ENCODE measurements at places on chromosomes 1 and 21.
A peak's percentile ranks its signal among the peaks of the same experiment; 100 is the strongest.

- peak; percentile 54 for DNase-seq
These were observed 1.0 kb upstream of the PIGV start for GRCh38 chr1:26786437-26787380.

DNA sequence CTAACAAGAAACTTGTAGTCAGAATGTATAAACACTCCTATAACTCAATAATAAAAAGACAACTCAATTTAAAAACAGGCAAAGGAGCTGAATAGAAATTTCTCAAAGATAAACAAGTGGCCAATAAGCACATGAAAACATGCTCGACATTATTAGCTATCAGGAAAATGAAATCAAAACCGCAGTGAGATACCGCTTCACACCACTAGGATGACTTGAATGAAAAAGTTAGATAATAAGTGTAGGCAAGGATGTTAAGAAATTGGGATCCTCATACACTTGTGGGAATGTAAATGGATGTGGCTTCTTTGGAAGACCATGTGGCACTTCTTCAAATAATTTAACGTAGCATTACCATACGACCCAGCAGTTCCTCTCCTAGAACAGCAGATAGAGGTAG lies 8.9 kb downstream of the RALGPS2 start:
- no peak for DNase-seq

GRCh38 chr1:31238986-31239613 lies 587 bp downstream of the NKAIN1 start:
- DNase-seq: peak; percentile 8

DNA sequence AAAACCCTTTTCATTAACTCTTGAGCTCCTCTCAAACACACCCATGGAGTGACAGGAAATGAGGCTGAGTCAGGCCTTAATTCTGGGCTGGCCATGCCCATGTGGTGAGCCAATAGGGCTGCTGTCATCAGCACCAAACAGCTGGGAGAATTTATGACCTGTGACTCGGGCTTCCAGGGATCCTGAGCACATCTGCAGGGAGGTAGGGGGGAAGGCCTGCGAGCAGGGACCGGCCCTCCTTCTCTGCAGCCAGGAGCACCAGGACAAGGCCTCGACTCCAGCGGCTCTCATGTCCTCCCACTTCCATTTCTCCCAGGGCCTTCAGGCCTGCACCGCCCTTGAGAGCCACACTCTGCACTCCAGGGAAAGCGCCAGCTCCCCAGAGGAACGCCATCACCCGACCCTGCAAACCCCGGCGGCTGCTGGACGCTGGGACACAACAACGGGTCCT lies 14.6 kb downstream of the RIPK4 start:
- DNase-seq: no peak

DNA sequence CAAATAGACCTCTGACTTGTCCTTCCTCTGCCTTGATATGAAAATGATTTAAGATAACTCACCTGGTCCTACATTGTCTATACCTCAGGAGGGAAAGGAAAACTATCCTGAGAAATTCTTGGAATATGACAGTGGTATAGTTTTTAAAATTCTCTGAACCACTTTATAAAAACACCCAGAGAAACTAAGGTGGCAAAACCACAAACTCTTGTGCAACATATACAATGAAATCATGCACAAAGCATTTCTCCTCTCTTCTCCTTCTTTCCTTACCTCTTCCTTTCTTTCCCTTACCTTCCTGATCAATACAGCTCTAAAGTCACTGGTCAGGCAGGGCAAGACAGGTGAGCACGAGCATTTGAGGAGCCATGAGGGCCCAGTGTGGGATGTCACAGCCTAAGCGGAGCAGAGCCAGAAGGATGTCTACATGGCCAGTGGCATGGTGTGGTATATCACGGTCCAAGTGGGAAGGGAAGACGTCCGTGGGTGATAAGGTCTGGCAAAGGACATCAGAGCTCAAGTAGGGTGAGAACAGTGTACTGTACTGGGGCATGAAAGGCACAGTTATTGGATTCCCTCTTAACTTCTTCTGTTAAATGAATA lies 543.3 kb downstream of the DPYD start:
- no peak for DNase-seq

DNA sequence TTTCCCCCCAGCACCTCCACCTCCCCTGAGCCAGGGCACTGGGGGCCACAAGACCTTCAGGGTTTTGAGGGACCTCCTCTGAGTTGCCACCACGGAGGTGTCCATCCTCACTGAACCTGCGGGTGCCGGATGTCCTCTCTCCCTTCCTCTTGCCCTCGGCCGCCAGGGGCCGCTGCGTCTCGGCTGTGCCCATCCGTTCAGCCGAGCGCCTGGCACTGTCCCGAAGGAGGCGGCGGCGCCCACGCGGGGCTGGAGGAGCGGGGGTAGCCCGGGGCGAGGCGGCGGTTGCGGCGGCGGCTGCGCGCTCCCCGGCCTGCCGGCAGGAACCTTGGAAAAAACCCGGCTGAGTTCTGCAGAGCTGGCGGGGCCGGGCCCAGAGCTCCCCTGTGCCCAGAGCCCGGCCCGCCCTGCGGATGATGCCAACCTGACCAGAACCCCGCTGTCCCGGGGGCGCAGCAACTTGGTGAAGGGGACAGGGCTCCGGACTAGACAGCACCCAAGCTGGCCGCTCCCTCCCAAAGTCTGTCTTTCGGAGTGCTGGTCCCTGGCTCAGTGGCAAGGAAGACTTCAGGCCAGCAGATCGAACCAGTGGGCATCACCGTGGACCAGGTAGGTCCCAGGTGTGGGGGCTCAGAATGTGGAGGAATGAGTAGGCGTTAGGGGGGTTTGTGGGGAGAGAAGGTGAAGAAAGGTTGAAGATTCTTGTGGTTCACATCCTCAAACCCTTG lies 3.7 kb upstream of the PPM1J start:
- DNase-seq: peak; percentile 87

- DNase-seq: no peak
These were observed 11.1 kb downstream of the COL18A1 start for GRCh38 chr21:45415943-45416611.

DNA sequence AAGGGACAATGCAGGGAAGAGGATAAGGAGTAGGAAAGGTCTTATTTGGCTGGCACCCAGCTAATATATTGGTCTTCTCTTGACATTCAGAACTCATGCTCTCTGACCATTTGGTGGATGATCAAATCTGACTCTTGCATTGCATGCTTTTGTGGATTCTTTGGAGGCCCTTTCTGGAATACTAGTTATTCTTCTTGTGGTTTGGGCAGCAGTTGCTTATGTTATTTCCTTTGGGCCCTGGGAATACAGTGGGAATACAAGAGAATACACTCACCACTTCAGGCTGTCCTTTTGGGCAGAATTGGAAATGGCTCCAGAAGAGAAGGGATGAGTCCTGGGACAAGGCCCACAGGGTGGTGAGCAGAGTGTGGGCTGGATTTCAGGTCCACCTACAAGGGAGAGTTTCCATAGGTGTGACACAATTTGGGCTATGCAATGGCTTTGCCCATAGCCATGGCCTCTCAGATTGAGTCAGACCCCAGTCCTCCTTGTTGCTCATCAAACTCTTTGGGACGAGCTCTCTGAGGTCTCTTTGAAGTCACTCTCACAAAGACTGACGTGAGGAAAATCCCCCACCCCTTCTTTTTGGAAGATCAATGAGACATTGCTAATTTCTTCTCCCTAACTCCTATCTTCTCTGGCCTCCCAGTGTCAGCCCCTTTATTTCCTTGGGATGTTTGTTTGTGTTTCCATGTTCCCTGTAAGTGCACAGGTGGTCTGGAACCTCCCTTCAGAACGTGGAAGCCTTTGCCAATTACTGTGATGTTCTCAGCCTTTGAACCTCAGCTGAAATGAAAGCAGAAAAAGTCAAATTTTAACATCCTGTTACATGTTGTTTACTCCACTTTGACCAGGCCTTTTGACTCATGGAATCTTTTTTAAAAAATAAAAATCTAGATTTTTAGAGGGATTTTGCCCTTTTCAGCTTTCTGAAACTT lies 19.4 kb downstream of the HSD11B1 start:
- DNase-seq: peak; percentile 68

- DNase-seq: peak; percentile 80
These were observed 6.9 kb upstream of the CAMK1G start for GRCh38 chr1:209576392-209577197.

All from activated CD4-positive, alpha-beta T cell treated with anti-CD3 and anti-CD28 coated beads for 48 hours (primary cell).